A549 treated with RU486 at 1 μM for 4 hours (cell line): ENCODE measurements at places on chromosomes 2 and 18. TPM values are rescaled to one million over a fixed set of nuclear protein-coding genes. Genes with fewer than 3 reads are reported as not detected.

IL1A gene
- total RNA-seq, result 0.10 to 0.23 TPM (median 0.12 TPM) in 5 replicates

NPHP1 gene
- 5.0 to 8.8 TPM (median 6.9 TPM) in 5 replicates for total RNA-seq

SULT1C3 gene
- total RNA-seq, result not detected in 5 replicates

OSGEPL1 gene
- 2.4 to 4.5 TPM (median 4.0 TPM) in 5 replicates for total RNA-seq

LIMS3 gene
- total RNA-seq, result not detected in 5 replicates

CRYGD gene
- not detected in 5 replicates for total RNA-seq

CYP27A1 gene
- total RNA-seq, result 0.10 to 0.18 TPM (median 0.17 TPM) in 5 replicates

DCDC2C gene
- 0.24 to 0.54 TPM (median 0.30 TPM) in 5 replicates for total RNA-seq

HSBP1L1 gene
- total RNA-seq, result 12.2 to 13.2 TPM (median 12.7 TPM) in 5 replicates

IHH gene
- 0.09 to 0.13 TPM (median 0.11 TPM) in 4 of 5 replicates, not detected in the other for total RNA-seq

PPP1R1C gene
- 1.7 to 3.3 TPM (median 1.8 TPM) in 5 replicates for total RNA-seq

PSD4 gene
- 8.2 to 12.1 TPM (median 10.6 TPM) in 5 replicates for total RNA-seq

IL1F10 gene
- not detected in 5 replicates for total RNA-seq

FNDC4 gene
- total RNA-seq, result 2.1 to 5.5 TPM (median 4.2 TPM) in 5 replicates

TACR1 gene
- total RNA-seq, result 0.14 to 0.57 TPM (median 0.17 TPM) in 5 replicates

HNMT gene
- 0.49 to 1.8 TPM (median 0.85 TPM) in 5 replicates for total RNA-seq

TMEM247 gene
- not detected in 5 replicates for total RNA-seq

CIB4 gene
- 0.20 to 0.28 TPM in 2 of 5 replicates, not detected in the others for total RNA-seq

MTLN gene
- 114 to 133 TPM (median 129 TPM) in 5 replicates for total RNA-seq

MYO5B gene
- 10.2 to 15.1 TPM (median 12.8 TPM) in 5 replicates for total RNA-seq

RMDN2 gene
- 2.4 to 6.3 TPM (median 5.0 TPM) in 5 replicates for total RNA-seq

BUB1 gene
- 32.4 to 48.9 TPM (median 45.5 TPM) in 5 replicates for total RNA-seq

CHRNG gene
- not detected in 5 replicates for total RNA-seq

ERICH2 gene
- total RNA-seq, result not detected in 5 replicates

XDH gene
- 1.4 to 2.4 TPM (median 1.5 TPM) in 5 replicates for total RNA-seq

CCL20 gene
- total RNA-seq, result 3.0 to 5.8 TPM (median 4.3 TPM) in 5 replicates

UGT1A4 gene
- 0.05 to 0.10 TPM in 2 of 5 replicates, not detected in the others for total RNA-seq

NEU2 gene
- total RNA-seq, result not detected in 5 replicates

GATA6 gene
- 2.0 to 2.9 TPM (median 2.6 TPM) in 5 replicates for total RNA-seq
